ENCODE measurements at places on chromosomes 13 and 19.

DNA sequence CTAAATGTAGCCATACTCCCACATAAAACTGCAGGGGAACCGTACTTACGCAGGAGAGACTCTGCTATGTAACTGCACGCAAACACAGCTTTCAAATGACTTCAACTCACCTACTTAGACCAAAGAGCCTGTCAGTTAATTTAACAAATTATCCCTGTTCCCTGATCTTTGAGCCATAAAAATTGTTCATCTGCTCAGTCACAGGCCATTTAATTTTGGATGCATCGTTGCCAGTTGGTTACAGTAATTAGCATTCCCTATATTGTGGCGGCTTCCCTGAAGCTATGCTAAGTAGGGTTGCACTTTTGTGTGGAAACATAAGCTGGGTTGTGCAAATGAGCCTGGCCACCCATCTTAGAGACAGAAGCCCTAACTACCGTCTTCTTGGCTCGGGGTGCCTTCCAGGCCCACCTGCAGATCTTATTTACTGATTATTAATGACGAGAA, 21.2 kb upstream of the OBI1 start:
- DNase-seq, result no peak

- DNase-seq, result no peak
Observed at GRCh38 chr13:73228546-73228945, 169.7 kb downstream of the KLF5 start.

- no peak for DNase-seq
Observed at GRCh38 chr13:23377579-23377978, 55.9 kb downstream of the SACS start.

DNA sequence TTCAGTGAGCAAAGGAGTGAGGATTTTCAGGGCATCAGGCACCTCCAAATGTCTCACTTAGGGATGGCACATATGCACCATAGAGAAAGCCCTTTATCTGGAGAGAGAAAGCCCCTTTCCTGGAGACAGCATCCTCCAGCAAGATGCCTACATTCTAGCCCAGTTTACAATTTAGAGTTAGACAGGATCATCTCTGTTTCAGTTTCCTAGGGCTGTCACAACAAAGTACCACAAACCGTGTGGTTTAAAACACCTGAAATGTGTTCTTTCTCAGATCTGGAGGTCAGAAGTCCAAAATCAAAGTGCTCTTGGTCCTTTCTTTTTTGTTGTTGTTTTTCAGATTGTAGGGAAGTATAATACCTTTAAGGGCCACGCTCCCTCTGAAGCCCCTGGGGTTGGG, 61.8 kb downstream of the MBNL2 start:
- DNase-seq, result no peak

DNA sequence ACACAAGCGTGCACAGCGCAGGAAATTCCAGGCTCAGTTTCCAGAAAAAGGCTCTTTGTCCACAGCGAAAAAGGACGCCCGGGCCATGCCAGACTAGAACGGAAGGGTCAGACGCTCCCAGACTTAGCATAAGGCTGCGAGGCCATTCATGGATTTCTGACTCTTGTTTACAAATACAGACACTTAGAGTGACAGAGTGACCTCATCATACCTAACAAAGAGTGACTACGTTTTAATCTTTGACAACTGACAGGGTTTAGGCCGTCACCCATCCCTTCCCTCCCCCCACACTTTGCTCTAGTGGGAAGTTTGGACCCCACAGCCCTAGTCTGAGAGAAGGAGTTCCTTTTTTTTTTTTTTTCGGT, 418 bp upstream of the ZNF709 start:
- no peak for DNase-seq
